ENCODE measurements at places on chromosomes 5 and 9.

GRCh38 chr9:118059484-118060278 is 355.5 kb downstream of the TLR4 start:
- no peak for DNase-seq

DNA sequence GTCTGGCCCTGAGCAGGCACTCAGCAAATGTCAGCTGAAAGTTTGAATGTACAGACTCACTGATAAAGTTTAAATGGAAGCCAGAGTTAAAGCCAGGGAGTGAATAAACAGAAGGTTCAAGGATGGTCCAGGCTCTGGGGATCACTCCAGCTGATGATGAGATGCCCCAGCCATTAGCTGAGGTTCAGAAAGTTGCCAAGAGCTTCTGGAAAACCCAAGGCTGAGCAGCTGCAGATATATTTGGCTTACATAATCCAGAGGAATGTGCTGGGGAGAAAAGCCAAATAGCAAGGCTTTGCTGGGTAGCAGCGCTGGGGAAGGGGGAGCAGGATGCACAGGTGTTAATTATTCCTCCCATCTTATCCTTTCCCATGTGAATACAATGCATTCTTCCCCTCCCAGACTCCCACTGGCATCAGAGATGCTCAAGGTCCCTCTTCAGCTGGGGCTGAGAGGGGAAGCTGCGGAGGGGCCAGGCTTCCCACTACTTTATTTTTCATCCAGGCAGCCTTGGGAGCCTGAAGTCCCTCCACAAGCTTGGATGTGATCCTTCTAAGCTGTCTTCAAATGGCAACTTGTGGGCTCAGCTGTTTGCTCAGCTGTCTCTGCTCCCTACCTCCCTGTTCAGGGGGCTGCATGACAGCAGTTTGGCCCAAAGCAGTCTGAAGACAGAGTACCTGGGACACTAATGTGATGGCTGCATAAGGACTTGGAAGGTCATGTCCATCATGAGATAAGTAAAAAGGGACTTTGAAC is 341.2 kb downstream of the TRIM32 start:
- DNase-seq: no peak

DNA sequence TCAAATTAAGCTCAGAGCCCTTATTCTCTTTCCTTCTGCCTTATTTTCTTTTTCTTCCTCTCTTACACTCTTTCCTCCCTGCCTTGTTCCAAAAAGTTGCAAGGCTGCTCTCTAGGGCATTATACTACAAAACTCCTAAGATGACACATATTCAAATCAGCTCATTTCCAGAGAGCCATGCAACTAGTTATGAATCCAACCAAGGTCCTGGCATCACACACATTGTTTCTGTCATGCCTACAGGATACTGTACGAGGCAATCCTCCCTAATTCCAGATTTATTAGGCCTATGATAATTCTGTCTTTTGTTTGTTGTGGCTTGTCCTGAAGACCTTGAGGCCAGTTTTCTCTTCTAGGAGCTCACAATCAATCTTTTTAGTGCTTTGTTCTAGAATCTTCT is 87.0 kb upstream of the TBCA start:
- no peak for DNase-seq

DNA sequence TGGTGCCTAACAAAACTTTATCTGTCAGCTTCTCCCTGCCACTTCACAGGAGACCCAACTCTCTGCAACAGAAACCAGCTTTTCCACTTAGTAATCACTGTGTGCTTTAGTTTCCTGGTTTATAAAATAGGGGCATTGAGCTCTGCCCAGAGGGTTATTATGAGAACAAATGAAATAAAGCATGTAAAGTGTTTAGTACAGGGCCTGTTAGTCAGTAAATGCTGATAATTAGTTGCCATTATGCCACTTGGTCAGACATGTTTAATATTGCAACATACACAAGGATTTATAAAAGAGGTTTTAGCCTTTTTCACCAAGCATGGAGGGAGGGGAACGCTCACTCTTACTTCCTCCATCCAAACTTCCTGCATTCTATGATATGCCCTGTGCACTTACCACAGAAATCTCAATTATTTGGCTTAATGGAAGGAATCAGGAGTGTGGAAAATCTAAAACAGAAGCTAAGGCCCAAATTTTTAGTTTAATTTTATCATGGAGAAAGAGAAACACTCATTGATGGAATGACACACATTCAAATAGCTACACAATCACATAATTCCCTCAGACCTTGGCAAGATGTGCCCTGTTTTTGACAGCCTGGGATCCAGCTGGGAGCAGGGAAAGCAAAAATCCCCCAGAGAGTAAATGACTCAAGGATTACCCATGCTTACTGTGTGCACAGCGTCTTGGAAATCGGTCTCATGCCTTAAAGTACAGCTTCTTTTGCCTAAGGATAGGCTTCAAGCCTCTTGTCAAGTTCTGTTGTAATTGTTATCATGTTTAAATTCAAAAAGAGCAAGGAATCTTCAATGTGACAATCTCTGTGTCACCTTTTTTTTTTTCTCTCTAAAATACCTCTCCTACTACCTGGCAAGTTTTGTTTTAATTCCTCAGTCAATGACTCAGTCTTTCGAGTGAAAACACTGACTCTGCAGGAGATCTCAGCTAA is 34.0 kb downstream of the ZNF474 start:
- DNase-seq: no peak

DNA sequence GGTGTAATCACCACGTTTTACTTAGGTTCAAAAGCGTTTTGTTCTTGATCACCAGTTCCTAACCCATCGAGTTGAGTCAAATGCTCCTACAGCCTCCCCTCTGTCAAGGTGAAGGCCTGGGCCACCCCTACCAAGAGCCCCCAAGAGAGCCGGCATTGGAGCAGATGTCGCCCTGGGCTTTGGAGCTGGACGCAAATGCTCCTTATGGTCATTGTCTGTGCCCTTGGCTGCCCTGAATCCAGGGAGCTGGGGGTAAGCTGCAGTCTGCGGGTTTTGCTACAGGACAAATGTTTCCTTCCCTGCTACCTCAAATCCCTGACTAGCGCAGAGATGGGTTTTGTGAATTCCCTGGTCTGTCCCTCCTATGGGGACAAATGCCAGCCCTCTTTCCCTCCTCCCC is 4.9 kb downstream of the RNF183 start:
- DNase-seq: no peak
